Activated T-helper 1 cell treated with anti-CD3 and anti-CD28 coated beads, Interleukin-12 subunit alpha, Interleukin-12 subunit beta, Interleukin-2, Interleukin-4 antibody, amounts not matched to agents 30 ng/mL and 10 ng/mL and 1 ng/mL, durations not matched to agents 14 hours and 24 hours and 36 hours (primary cell): ENCODE measurements at places on chromosomes 1 and 21. TPM values are rescaled to one million over a fixed set of nuclear protein-coding genes. Genes with fewer than 3 reads are reported as not detected.

DNA sequence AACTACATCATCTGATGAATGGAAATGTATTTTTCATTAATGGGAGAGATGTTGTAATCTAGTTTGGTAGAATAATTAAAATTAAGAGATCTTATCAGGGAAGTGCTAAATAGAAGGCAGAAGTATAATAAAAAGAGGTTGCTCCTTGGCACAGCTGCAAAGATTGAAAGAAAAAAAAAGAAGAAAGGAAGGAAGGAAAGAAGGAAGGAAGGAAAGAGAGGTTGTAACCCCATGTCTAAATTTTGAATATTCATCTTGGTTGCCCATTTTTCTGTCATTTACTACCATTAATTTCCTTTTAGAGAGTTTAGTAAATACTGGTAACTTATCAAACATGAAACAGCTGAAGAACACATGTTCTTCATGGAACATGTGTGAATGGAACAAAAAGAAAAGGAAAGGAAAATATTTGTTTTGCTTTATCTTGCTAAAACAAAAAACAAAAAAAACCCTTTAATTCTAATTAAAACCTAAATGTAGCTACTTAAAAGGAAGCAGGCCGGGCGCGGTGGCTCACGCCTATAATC, 10.5 kb upstream of the MDM4 start:
- peak overlapping the region; percentile 94 for H3K4me3 ChIP-seq
- no peaks in the 10 kb centered on the region for H3K36me3 ChIP-seq
- peaks cover 6% of the 10 kb centered on the region for H3K27me3 ChIP-seq

GRCh38 chr1:81470275-81470674, 330.5 kb upstream of the ADGRL2 start:
- H3K4me1 ChIP-seq = no peaks in the 10 kb centered on the region
- H3K4me3 ChIP-seq = no peak overlapping the region
- H3K36me3 ChIP-seq = no peaks in the 10 kb centered on the region
- no peaks in the 10 kb centered on the region for H3K27me3 ChIP-seq

DNA sequence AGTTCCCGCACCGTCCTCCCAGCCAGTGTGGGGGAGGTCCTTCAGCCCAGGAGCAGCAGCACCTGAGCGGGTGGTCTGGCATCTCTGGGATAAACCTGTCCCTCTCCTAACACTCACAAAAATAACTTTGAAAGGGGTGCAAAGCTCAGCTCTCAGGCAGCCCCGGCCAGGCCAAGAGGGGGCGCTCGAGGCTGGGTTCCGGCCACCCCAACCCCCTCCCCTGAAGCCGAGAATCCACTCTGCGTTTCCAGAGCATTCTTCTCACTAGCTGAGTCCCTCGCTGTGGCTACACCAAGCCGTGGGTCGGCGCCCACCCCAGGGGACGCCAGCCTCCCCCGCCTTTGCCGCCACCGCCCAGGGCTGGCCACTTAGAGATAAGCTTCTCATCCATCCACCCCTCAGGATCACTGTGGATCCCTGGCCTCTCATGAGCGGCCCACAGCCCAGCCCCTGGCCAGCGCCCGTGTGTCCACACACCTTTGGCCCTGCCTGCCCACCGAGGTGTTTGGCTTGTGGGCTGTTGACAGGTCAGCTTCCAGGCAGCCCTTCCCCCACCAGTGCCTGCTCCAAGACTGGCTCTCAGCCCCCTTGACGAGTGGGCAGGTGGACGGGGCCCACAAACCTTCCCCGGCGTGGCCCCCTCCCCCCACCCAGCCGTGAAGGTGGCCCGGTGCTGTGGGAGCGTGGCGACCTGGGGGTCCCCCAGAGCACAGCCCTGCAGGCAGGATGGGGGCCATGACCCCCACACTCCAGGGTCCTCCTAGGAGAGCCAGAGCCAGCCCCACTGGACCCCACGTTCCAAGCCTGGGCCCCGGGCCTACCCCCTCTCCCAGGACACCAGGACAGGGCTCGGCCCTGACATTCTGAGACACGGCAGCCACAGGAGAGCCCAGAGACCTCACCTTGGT, 1.9 kb downstream of the FTCD start:
- H3K4me1 ChIP-seq = no peaks in the 10 kb centered on the region
- H3K36me3 ChIP-seq = no peaks in the 10 kb centered on the region
- H3K4me3 ChIP-seq = no peak overlapping the region
- H3K27ac ChIP-seq = no peak overlapping the region
- DNase-seq = peak; percentile 27

DNA sequence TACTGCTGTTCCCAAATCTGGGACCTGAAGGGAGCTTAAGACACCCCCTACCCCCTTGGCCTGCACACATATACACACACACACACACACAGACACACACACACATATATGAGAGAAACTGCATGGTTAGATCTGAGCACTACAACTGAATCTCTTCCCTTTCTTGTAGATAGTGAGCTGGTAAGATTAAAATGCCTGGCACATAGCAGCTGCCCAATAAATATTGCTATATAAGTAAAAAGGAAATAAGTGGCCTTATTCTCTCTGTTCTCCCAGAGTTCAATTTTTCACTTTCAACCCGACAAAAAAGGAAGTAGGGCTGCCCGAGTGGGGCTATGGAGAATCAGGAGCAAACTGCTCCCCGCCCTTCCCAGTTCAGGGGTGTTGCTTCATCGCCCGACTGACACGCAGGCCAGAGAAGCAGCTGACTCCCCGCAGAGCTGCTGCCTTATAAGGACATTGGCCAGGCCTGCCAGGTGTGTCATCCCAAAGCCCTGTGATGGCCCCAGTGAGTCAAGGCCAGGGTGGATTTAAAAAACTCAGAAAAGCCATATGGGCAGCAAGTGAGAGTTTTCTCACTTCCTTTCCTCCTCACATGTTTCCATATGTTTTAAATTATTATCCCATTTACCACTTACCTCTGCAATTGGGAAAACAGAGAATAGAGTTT, 106.5 kb upstream of the SLC44A3 start:
- no peaks in the 10 kb centered on the region for H3K4me1 ChIP-seq
- H3K36me3 ChIP-seq = no peaks in the 10 kb centered on the region
- DNase-seq = no peak
- H3K27ac ChIP-seq = no peak overlapping the region
- peaks cover 8% of the 10 kb centered on the region for H3K27me3 ChIP-seq
- H3K4me3 ChIP-seq = no peak overlapping the region

DNA sequence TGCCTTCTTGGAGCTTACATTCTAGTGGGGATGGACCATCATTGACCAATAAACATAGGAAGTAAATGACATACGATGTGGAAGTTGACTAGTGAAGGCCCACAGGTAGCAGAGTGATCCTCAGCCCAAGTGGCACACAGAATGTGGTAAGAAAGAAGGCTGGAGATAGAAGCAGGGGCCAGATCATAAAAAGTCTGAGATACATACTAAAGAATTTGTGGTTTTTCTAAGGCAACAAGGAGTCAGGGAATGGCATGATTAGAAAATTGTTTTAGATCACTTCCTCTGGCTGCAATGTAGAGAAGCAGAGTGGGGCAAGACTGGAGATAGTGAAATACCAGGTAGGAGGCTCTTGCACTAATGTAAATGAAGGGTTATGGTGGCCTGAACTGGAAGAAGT, 154.0 kb downstream of the VPS13D start:
- peaks cover 56% of the 10 kb centered on the region for H3K4me1 ChIP-seq
- no peak for DNase-seq
- H3K27ac ChIP-seq = no peak overlapping the region
- peak overlapping the region; percentile 4 for H3K4me3 ChIP-seq
- peaks cover 65% of the 10 kb centered on the region for H3K36me3 ChIP-seq

DNA sequence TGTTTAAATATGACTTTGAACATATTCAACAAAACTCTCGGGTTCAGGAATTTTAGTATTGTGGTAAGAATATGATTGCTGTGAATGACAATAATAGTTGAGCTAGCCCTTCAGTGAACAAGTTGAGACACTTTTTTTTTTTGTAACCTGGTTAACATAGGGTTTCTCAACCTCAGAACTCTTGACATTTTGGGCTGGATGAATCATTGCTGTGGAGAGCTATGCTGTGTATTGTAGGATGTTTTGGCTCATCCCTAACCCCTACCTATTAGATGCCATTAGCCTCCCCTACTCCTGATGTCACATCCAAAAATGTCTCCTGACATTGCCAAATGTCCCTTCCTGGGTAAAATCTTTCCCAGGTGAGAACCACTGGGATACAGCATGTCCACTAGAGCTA, 113.7 kb downstream of the RUNX1 start:
- peaks cover 90% of the 10 kb centered on the region for H3K4me1 ChIP-seq
- no peaks in the 10 kb centered on the region for H3K27me3 ChIP-seq
- peak overlapping the region; percentile 60 for H3K4me3 ChIP-seq
- H3K36me3 ChIP-seq = peaks cover 15% of the 10 kb centered on the region

DNA sequence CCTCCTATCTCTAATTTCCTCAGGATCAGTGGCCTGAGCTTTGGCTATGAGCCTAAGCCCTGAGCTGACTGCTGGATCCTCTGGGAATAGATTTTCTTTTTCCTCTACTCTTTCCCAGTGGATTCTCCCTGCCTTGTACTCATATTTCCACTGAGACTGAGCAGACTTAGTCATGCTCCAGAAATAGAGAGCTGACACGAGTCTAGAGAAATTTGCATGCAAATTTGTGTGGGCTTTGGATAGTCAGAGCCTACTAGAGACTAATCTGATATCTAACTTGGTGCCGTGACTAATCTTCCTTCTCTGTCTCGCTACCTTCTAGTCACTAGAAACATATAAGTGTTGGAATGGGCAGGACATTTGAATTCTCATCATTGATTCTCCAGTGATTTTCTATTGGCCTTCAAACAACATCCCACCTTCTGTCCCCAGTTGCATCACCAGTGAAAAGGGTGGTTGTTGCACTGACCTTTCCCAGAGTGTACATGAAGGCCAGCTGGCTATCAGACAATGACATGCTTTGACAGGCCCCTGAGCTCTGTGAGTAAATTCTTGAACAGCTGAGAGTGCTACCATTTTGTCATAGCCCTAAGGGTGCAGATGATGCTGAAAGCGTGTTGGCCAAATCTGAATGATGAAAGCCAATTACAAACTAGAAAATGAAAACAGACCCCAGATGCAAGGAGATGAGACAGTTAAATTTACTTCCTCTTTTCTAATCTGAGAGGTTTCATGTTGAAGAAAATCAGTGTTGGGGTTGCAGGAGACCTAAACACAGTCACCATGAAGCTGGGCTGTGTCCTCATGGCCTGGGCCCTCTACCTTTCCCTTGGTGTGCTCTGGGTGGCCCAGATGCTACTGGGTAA, at the start of gene FCRLA:
TSS of gene FCRLA (plus strand) at position 748 of the 866 bp plus-strand sequence. CDS start at position 784, 36 bp downstream.
- no peak within 1 kb of the TSS for H3K27ac ChIP-seq
- DNase-seq = no peak
- peaks cover 17% of the 10 kb centered on the region for H3K27me3 ChIP-seq
- no peaks in the 10 kb centered on the region for H3K36me3 ChIP-seq
- H3K4me1 ChIP-seq = no peaks in the 10 kb centered on the region

GRCh38 chr1:119564548-119564947, 57.5 kb downstream of the HSD3B1 start:
- H3K4me1 ChIP-seq = no peaks in the 10 kb centered on the region
- DNase-seq = no peak
- no peak overlapping the region for H3K4me3 ChIP-seq
- H3K36me3 ChIP-seq = no peaks in the 10 kb centered on the region

GRCh38 chr1:64186138-64186897, 17.1 kb upstream of the UBE2U start:
- no peaks in the 10 kb centered on the region for H3K36me3 ChIP-seq
- no peak overlapping the region for H3K27ac ChIP-seq

DNA sequence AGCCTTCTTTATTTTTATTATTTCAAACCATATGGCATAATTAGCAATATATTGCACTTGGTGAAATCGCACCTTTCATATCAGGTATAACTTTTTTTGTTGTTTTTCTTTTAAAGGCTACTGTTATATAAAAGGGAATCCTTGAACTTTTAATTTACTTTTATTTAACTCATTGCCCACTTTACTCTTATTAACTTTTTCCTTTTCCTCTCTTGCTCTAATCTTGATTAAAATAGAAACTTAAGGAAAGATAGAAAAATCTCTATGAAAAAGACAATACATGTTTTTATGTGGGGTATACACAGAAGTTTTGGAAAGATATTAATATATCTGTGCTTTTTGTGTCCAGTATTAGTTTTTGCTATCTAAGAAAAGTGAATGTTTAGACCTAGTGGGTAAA, 805.8 kb downstream of the USP25 start:
- H3K27me3 ChIP-seq = no peaks in the 10 kb centered on the region
- no peak for DNase-seq
- H3K4me3 ChIP-seq = no peak overlapping the region
- no peaks in the 10 kb centered on the region for H3K4me1 ChIP-seq
- no peak overlapping the region for H3K27ac ChIP-seq

- no peaks in the 10 kb centered on the region for H3K36me3 ChIP-seq
- DNase-seq = no peak
- peaks cover 4% of the 10 kb centered on the region for H3K27me3 ChIP-seq
- H3K4me3 ChIP-seq = no peak overlapping the region
- H3K27ac ChIP-seq = no peak overlapping the region
Measured at GRCh38 chr1:53123453-53124140, 18.8 kb downstream of the SLC1A7 start.

GRCh38 chr1:93989601-93990000, 80.4 kb upstream of the GCLM start:
- no peaks in the 10 kb centered on the region for H3K36me3 ChIP-seq
- H3K27me3 ChIP-seq = peaks cover 9% of the 10 kb centered on the region
- H3K4me3 ChIP-seq = no peak overlapping the region
- H3K27ac ChIP-seq = no peak overlapping the region
- DNase-seq = no peak

DNA sequence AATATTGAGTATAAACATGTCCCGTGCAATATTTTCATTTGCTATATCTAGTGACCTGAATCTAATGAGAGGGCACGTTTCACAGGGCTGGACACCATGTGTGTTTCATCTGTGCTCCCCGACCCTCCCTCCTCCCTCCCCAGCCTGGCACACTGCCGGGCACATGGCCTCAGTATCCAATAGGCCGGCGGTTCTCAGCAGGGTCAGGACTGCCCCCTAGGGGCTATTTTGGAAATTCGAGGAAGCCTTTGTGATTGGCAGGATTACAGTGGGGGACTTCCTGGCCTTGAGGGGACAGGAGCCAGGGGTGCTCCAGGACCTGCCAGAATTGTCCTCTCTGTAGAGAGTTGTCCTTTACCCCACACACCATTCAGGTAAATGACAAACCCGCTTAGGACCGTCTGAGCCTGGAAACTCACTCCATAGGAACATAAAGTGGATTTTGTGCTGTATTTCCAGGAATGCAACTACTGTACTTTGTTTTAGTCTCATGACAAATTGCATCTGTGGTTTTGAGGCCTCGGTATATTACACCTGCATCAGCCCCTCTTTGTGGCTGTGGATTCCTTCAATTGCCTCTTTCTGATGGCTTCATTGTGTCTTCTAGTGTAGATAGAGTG, 109.5 kb upstream of the SIM2 start:
- H3K36me3 ChIP-seq = no peaks in the 10 kb centered on the region
- DNase-seq = peak; percentile 8
- no peak overlapping the region for H3K4me3 ChIP-seq

The RNPC3 gene
- total RNA-seq = 17.1 and 20.6 TPM in 2 replicates

The TCHH gene
- total RNA-seq = not detected in 2 replicates

The PODN gene
- not detected in 2 replicates for total RNA-seq

The TMED5 gene
- total RNA-seq = 46.7 and 48.7 TPM in 2 replicates

The KISS1 gene
- total RNA-seq = not detected in 2 replicates

The MORN1 gene
- total RNA-seq = 8.4 and 8.6 TPM in 2 replicates

The KLHL21 gene
- total RNA-seq = 27.8 and 28.1 TPM in 2 replicates

The AADACL4 gene
- total RNA-seq = not detected in 2 replicates

The LCE2A gene
- not detected in 2 replicates for total RNA-seq

The NID1 gene
- 0.44 and 0.65 TPM in 2 replicates for total RNA-seq

The TDRD5 gene
- total RNA-seq = not detected in 2 replicates
